G401 (cell line): ENCODE measurements at places on chromosomes 12 and 14. TPM values are rescaled to one million over a fixed set of nuclear protein-coding genes. Genes with fewer than 3 reads are reported as not detected.

Gene MUCL1
- not detected in 2 replicates for total RNA-seq

DNA sequence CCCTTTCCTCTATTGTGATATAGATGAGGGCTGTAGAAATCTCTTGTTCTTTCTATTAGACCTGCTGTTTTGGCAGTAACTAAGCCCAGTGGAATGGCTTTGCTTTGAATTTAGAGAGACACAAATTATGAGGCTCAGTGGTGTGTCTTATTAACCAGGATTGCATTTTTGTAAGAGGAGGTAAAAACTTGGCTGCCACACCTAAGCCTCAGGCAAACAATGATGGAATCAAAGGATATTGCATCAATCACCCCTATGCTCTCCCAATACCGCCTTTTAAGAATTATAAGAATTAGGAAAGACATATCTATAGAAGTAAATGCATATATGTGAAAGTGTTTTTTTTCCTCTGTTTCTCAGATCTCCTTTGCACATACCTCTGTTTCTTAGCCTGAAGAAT is 63.3 kb downstream of the ACSS3 start:
- DNase-seq = no peak

Gene JAG2
- 8.6 and 17.2 TPM in 2 replicates for total RNA-seq

Gene ZBTB42
- 14.3 and 25.3 TPM in 2 replicates for total RNA-seq

GRCh38 chr14:21874167-21874566 is 200.5 kb upstream of the OR4E1 start:
- DNase-seq = no peak

DNA sequence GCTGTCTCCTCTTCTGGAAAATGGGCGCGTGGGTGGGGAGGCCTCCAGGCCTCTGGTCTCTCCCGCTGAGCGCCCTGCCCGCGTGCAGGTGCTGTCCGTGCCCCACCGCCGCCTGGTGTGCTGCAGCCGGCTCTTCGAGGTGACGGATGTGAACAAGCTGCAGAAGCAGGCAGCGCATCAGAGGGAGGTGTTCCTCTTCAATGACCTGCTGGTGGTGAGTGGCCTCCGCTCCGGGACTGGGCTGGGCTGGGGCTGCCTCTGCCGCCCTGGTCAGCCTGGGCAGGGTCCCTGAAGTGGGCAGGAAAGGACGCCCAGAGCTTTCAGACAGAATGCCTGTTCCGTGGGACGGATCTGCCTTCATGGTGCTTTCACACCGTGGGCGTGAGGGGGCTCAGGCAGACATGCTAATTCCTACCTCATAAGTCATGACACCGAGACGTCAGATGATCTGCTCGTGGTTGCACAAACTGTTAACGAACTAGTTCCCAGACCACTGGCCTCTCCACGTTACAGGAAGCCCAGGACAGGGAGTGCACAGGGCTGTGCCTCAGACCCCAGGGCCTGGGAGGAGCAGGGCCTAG is 50.5 kb downstream of the SLC6A12 start:
- no peak for DNase-seq

Gene ENDOU
- 1.9 TPM in 1 of 2 replicates, not detected in the other for total RNA-seq

Gene KRT79
- total RNA-seq = not detected in 2 replicates

Gene RNF34
- 39.0 and 43.8 TPM in 2 replicates for total RNA-seq

Gene PLEKHD1
- total RNA-seq = 0.31 TPM in 1 of 2 replicates, not detected in the other

DNA sequence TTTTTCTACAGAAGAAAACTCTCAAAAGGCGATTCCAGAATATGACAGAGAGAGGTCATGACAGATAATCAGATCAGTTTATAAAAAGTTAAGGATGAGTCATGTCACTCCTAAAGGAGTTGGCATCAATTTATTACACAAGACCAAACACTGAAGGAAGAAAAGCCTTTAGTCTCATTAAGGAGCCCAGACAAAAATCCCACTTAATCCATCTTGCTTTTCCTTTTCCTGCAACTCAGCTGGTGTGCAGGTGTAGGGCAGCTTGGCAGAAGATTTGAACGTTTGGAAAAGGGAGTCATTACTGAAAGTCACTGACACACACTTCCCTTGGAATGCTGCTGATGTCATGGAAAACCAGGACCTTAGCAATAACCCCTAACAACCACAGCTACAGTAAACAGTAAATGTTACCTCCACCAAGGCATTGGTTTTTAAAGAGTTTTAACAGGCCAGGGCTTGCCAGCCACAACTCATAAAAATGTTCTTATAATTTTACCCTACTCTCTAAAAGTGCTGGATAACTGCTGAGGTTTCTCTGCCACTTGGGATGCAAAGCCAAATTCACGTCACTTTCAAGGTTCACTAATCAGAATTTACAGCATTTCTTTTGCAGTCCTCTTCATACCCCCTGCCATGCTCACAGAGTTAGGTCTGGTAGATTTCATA is 320.6 kb downstream of the RAD51B start:
- peak; percentile 66 for DNase-seq

DNA sequence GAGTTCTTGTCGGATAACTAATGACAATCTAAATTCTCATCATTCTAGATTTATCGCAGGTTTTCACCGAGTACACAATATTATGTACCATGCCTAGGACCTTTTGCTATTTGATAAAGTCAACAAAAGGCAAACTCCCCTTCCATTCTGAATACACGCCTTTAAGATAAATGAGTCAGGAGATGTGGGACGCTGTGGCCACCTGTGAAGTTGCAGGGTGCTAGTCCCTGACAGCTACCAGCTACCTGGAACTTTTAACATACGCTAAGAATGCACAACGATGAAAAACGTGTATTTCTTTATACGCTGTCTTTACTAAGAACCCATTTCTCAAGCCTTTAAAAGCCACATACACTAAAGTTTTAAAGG is 678 bp downstream of the MDM1 start:
- no peak for DNase-seq

GRCh38 chr14:91315844-91316267 is 71.4 kb upstream of the GPR68 start:
- no peak for DNase-seq

DNA sequence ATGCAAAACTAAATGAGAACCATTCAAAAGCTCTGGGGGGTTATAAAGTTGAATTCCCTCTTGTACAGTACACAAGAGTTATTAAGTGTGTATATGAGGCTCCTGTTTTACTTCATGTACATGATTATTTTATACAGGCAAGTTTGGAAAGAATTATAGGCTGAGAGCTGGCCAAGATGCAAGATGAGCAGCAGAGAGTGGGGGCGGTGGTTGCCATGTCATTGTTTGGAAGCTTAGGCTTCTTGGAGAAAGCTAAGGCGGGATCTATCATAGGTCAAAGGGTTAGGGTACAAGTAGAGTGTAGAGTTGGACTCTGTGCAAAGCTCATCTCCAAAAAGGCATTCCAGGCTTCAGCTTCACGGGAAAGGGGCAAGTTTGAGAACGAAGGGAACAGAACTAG is 297.1 kb upstream of the TBX3 start:
- no peak for DNase-seq

DNA sequence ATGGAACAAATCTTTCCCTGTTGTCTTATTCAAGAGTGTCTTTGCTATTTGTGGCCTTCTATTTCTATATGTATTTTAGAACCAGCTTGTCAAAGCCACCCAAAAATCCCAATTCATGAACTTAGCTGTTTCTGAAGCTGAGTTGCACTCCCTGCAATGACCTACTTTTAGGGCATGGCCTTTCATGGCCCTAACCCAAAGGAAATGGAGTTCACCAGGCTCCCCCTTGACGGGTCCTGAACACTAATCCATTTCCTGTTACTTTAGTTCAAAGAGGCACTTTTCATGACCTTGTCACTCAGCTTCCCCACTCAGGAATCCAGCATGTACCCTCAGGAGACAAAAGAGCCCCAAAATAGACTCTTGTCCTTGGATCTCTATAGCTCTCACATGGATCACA is 7.6 kb downstream of the TMED8 start:
- DNase-seq = no peak

Gene BICDL1
- total RNA-seq = 13.5 and 14.2 TPM in 2 replicates

DNA sequence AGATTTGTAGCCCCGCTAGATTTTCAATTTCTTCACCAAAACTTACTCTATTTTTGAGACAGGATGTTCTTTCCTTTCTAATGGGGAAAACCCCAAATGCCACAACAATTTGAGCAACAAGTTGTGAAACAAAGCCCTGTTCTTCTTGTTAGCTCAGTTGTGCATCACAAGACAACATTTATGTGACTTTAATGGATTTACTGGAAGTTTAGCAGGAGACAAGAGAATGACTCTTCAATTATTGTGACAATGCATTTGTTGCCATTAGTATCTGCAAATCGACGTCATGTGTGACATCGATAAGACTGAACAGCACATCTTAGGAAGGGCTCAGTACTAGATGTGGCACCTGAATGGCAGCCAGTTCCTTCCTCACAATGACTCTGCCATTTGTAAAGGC is 1028.9 kb upstream of the TMEM132C start:
- DNase-seq = no peak

GRCh38 chr14:26594756-26595545 is 2.9 kb downstream of the NOVA1 start:
- DNase-seq = peak; percentile 60

Gene COL2A1
- 0.74 and 3.1 TPM in 2 replicates for total RNA-seq

DNA sequence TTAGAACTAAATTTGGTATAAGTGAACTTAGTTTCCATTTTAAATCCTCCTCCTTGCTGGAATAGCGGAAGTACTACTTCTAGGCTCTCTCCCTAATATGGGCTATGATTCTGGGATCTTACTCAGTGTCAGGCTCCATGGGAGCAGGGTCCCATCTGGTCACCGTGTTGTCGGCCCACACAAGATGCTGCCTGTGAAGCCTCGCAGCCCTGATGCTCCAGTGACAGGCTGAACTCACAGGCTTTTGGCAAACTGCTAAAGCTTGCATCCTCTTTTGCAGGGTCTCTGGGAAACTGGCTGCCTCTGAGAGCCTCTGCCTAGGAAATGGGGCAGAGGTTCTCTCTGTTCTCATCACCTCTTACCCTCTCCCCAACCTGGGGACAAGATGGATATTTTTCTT is 88.4 kb downstream of the RPAP3 start:
- no peak for DNase-seq

Gene IL22
- total RNA-seq = not detected in 2 replicates

GRCh38 chr12:131074221-131075083 is 120.7 kb downstream of the ADGRD1 start:
- DNase-seq = no peak

GRCh38 chr14:101950516-101951215 is 13.7 kb upstream of the DYNC1H1 start:
- no peak for DNase-seq

DNA sequence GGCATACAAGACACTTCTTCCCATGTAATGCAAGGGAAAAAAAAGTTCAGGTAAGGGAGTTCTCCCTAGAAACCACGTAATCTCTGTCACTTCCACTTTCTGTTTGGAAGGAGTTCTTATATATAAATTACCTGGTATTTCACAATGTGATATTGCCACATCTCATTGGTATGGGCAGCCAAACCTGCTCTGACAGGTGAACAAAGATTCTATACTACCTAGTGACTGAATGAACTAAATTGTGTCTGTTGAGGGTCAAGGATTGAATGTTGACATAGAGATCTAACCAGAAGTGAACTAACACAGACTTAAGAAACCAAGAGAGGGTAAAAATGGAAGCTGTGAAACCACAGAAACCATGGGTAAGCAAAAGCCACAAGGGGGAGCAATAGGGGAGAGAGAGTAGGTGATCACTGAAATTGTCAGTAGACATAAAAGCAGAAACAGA is 161.3 kb downstream of the RPL10L start:
- DNase-seq = no peak
